CD4-positive, alpha-beta memory T cell (primary cell): ENCODE measurements at places on chromosomes 7 and 10. TPM values are rescaled to one million over a fixed set of nuclear protein-coding genes. Genes with fewer than 3 reads are reported as not detected.

Gene KAZALD1
- not detected for total RNA-seq

Gene CALN1
- total RNA-seq = not detected

Gene TMEM236
- 0.17 TPM for total RNA-seq

Gene VIPR2
- total RNA-seq = not detected

- H3K27ac ChIP-seq = no peak overlapping the region
- DNase-seq = no peak
- H3K36me3 ChIP-seq = no peaks in the 10 kb centered on the region
- no peaks in the 10 kb centered on the region for H3K4me1 ChIP-seq
- H3K4me3 ChIP-seq = no peak overlapping the region
These were observed 44.4 kb upstream of the LOXL4 start for GRCh38 chr10:98312349-98312748.

DNA sequence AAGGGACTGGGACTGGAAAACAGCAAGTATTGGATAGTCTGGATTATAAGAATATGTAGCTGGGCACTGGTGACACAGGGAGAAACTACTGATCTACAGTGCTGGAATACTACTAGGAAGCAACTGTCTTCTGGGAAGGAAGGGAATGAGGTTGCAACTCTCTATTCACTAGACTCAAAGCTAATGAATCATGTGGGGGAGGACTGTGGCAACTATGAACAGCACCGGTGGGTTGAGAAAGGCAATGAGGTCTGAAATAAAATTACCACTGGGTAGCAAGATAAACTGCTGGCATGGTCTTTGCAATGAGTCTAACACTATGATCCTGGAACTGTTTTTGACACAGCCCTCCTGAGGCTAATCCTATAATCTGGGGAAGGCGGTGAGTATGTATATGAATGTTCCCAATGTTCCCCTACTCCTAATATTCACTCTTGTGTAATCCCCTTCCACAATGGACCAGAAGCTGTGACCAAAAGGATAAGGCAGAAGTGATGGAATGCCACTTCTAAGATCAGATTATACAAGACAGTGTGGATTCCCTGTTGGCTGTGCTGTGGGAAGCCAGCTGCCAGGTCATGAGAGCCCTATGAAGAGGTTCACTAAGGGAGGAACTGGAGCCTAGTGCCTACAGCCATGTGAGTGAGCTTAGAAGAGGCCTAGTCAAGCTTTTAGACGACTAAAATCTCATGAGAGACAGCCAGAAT is 101.3 kb upstream of the DNAJB12 start:
- no peaks in the 10 kb centered on the region for H3K4me1 ChIP-seq
- H3K4me3 ChIP-seq = no peak overlapping the region
- no peaks in the 10 kb centered on the region for H3K27me3 ChIP-seq
- DNase-seq = no peak
- peaks cover 7% of the 10 kb centered on the region for H3K36me3 ChIP-seq

- no peaks in the 10 kb centered on the region for H3K4me1 ChIP-seq
- H3K4me3 ChIP-seq = no peak overlapping the region
- H3K27ac ChIP-seq = no peak overlapping the region
- H3K36me3 ChIP-seq = no peaks in the 10 kb centered on the region
- DNase-seq = no peak
These were observed 734.7 kb downstream of the KCNMA1 start for GRCh38 chr10:76902949-76903348.

GRCh38 chr7:2622869-2623697 is 8.7 kb upstream of the TTYH3 start:
- H3K27ac ChIP-seq = no peak overlapping the region
- no peak overlapping the region for H3K4me3 ChIP-seq
- no peaks in the 10 kb centered on the region for H3K4me1 ChIP-seq

DNA sequence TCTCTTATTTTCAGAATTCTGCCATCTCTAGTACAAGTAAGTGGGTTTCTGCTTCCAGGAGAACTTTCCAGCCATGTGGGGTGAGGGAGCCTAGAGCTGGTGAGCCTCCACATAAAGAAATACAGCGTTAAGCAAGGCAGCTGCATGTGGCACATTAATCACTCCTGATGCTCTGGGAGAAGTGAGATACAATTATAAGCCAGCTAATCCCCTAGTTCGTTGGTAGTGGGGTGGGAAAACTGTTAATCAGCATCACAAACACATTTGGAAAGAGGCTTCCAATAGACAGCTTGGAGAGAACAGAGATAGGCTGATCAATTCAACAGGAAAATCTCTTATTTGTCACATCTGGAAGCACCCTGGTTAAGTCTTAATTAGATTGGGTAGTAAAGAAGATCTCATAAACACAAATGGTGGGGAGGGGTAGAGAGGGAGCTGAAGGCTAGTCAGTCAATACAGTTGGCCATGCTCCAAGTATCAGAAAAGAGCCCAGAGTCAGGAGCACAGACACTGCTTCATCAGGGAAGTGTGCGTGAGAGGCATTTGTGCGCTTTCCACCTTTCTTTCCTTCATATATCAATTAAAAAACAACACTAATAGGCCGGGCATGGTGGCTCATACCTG is 130.6 kb downstream of the SORCS1 start:
- H3K27ac ChIP-seq = no peak overlapping the region
- no peaks in the 10 kb centered on the region for H3K36me3 ChIP-seq
- no peak for DNase-seq
- H3K4me3 ChIP-seq = no peak overlapping the region

DNA sequence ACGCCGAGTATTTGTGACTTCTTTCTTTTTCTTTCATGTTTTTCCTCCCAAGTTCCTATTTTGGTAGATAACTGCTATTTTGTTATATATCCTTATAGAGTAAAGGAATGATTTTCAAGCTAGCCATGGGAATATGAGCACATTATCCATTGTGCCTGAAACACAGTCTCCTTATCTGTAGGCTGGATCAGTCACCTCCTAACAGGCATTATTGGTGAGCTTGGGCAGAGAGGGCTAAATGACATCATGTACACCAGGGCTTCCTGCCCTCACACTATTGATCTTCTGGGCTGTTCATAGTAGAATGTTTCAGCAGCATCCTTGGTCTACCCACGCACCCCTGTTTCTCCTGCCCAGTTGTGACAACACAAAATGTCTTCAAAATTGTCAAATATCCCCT is 88.1 kb upstream of the CTBP2 start:
- no peak for DNase-seq
- no peak overlapping the region for H3K27ac ChIP-seq
- no peaks in the 10 kb centered on the region for H3K4me1 ChIP-seq
- H3K4me3 ChIP-seq = no peak overlapping the region
- no peaks in the 10 kb centered on the region for H3K27me3 ChIP-seq

DNA sequence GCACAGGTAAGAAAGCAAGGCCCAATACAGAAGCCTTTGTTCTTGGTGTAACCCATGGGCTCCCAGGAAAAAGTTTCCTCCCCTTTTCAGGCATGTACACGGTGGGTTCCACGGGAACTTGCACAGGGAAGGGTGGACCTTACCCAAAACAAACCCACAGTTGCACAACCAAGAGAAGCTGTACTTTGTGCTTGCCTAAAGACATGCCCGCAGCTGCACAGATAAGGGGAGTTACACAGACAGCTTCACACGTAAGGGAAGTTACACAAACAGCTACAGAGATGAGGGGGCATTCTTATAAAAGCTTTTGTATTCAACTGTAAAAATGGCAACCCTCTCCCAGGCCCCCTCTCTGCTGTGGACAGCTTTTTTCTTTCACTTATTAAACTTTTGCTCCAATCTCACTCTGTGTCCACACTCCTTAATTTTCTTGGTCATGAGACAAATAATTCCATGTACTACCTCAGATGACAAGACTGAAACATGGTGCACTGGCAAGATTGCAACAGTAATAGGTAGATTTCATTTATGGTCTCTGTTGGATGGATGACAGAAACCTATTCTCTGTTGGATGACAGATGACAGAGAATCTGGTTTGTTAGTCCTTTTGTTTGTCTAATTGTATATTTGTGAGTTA is 72.9 kb downstream of the ATE1 start:
- H3K4me1 ChIP-seq = no peaks in the 10 kb centered on the region
- H3K27ac ChIP-seq = no peak overlapping the region
- H3K36me3 ChIP-seq = peaks cover 4% of the 10 kb centered on the region
- no peak overlapping the region for H3K4me3 ChIP-seq
- no peak for DNase-seq
- no peaks in the 10 kb centered on the region for H3K27me3 ChIP-seq

DNA sequence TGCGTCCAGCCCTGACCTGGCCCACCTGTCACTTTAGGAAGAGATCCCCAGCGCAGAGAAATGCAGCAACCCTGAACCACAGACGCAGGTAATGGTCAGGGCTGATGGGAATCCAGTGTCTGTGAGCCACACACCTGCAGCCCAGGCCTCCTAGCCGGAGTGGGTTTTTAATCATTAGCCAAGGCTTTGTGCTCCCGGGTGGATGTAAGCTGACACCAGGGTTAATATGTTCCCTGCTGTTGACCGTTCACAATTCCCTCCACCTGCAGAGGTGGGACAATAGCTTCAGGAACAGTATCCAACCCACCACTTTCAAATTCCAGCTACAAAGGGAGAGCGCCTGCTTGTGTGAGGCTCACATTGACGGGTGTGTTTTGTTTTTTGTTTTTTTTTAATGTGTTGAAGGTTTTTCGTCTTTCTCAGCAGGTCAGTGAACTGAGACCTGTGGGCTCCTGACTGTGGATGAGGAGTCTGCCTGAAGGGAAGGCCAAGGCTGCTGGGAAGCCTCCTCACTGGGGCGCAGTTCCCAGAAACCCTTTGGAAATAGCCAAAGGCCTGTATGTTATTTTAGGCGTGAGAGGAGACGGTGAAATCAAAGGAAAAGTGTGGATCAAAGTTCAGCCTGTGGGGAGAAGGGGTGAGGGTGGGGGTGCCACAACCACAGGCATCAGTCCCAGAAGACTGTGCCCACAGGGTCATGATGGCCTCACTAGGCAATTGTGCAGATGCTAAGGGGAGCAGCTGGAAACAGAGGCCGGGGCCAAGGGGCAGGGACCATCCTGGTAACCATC is 111.1 kb downstream of the TNS3 start:
- H3K4me3 ChIP-seq = no peak overlapping the region
- no peaks in the 10 kb centered on the region for H3K36me3 ChIP-seq
- no peaks in the 10 kb centered on the region for H3K27me3 ChIP-seq
- no peak overlapping the region for H3K27ac ChIP-seq
- no peaks in the 10 kb centered on the region for H3K4me1 ChIP-seq
- DNase-seq = no peak

DNA sequence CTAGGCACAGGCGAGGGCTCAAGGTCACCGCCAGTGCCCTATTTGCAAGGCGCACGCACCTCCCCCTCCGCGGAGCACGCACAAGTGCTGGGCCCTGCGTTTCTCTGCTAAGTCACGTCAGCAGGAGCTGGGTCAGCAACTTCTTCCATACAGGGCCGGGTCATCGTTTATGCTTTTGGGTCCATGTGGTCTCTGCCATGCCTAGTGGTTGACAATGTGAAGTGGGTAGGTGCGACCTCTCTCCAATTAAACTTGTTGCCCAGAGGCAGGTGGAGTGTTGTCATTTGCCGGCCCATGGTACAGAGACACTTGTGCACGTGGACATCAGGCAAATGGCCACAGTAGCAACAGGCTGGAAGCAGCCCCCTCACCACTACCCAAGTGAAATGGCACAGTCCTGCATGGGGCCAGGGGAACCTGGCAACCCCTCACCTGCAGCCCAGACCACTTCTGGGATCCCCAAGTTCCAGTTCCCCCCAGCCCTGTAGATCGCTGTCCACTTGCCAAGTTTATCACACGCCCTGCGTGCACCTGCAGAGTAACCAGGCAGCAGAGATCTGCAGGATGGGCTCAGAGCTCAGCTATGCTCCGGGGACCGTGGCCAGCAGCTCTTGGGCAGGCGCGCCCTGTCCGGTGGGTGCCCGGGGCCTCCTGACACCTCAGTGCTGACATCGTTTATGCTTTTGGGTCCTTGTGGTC is 86.1 kb upstream of the PPP2R2D start:
- no peak overlapping the region for H3K27ac ChIP-seq
- H3K4me1 ChIP-seq = no peaks in the 10 kb centered on the region
- no peaks in the 10 kb centered on the region for H3K36me3 ChIP-seq
- H3K4me3 ChIP-seq = no peak overlapping the region

GRCh38 chr10:120385992-120386391 is 71.0 kb upstream of the PLPP4 start:
- H3K27ac ChIP-seq = no peak overlapping the region
- H3K4me3 ChIP-seq = no peak overlapping the region
- H3K27me3 ChIP-seq = no peaks in the 10 kb centered on the region
- no peaks in the 10 kb centered on the region for H3K4me1 ChIP-seq
- DNase-seq = no peak

GRCh38 chr10:19762026-19762425 is 54.2 kb upstream of the PLXDC2 start:
- no peak overlapping the region for H3K4me3 ChIP-seq
- DNase-seq = no peak
- no peaks in the 10 kb centered on the region for H3K36me3 ChIP-seq
- H3K27me3 ChIP-seq = no peaks in the 10 kb centered on the region
- no peaks in the 10 kb centered on the region for H3K4me1 ChIP-seq
- no peak overlapping the region for H3K27ac ChIP-seq

- H3K27me3 ChIP-seq = no peaks in the 10 kb centered on the region
- H3K27ac ChIP-seq = no peak overlapping the region
- H3K36me3 ChIP-seq = no peaks in the 10 kb centered on the region
- no peaks in the 10 kb centered on the region for H3K4me1 ChIP-seq
These were observed 106.8 kb downstream of the WNT2 start for GRCh38 chr7:117216010-117216409.

- no peaks in the 10 kb centered on the region for H3K27me3 ChIP-seq
- no peaks in the 10 kb centered on the region for H3K4me1 ChIP-seq
- no peaks in the 10 kb centered on the region for H3K36me3 ChIP-seq
These were observed 309.8 kb downstream of the PARD3 start for GRCh38 chr10:34505338-34505737.

DNA sequence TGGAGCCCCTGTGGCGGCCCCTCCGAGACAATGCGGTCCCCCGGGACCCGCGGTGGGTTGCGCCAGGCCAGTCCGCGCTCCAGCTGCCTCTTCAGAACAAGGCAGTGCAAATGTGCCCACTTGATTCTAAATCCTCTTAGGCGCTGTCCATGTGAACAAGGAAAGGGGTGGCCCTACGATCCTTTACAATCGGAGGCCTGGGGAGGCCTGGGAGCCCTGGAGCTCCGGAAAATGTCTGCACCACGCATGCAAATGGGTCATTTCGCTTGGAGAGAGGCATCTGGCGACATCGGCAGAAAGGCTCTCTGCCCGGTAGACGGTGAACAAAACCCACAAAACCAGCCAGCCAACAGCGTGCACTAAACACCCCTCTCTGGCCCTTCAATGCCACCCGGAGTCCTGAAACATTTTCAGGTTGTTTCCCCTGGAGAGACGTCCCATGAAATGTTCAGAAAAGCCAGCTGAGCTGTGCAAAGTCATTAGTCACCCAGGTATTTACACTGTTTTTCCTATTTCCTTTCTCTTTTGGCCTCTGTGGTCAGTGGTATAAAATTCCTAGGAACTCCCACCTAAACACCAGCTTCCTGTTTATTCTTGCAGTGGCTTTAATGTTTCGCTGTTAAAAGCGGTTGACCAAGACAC is 102.8 kb upstream of the ZNF438 start:
- peaks cover 37% of the 10 kb centered on the region for H3K4me1 ChIP-seq
- no peak overlapping the region for H3K27ac ChIP-seq
- H3K4me3 ChIP-seq = peak overlapping the region; percentile 59
- H3K36me3 ChIP-seq = no peaks in the 10 kb centered on the region

- H3K4me1 ChIP-seq = peaks cover 6% of the 10 kb centered on the region
- H3K27me3 ChIP-seq = no peaks in the 10 kb centered on the region
- H3K4me3 ChIP-seq = no peak overlapping the region
- H3K36me3 ChIP-seq = peaks cover 15% of the 10 kb centered on the region
- no peak overlapping the region for H3K27ac ChIP-seq
These were observed 5.0 kb downstream of the ECHS1 start for GRCh38 chr10:133368153-133368552.
